Cardiac septum (tissue), 1 donor: ENCODE measurements at places on chromosomes 5 and 9. TPM values are rescaled to one million over a fixed set of nuclear protein-coding genes. Genes with fewer than 3 reads are reported as not detected.

The SERF1B gene
- total RNA-seq, result 32.9 TPM

The LCN1 gene
- total RNA-seq, result not detected

The SEMA4D gene
- total RNA-seq, result 21.4 TPM

The FANCC gene
- 4.3 TPM for total RNA-seq
